A549 treated with RU486 at 1 μM for 4 hours (cell line): ENCODE measurements at places on chromosomes 2 and 18. TPM values are rescaled to one million over a fixed set of nuclear protein-coding genes. Genes with fewer than 3 reads are reported as not detected.

Gene SIX3
- 0.32 to 0.63 TPM (median 0.49 TPM) in 5 replicates for total RNA-seq

Gene ASB18
- not detected in 5 replicates for total RNA-seq

Gene SMAD4
- total RNA-seq: 39.6 to 63.0 TPM (median 55.2 TPM) in 5 replicates

Gene CTNNA2
- 0.13 to 0.89 TPM (median 0.22 TPM) in 5 replicates for total RNA-seq

Gene AAMP
- 112 to 185 TPM (median 124 TPM) in 5 replicates for total RNA-seq

Gene PDE1A
- total RNA-seq: 0.12 to 0.33 TPM (median 0.15 TPM) in 3 of 5 replicates, not detected in the others

Gene BMPR2
- 10.4 to 16.4 TPM (median 14.7 TPM) in 5 replicates for total RNA-seq

Gene DIPK1C
- total RNA-seq: not detected in 5 replicates

Gene ACTR3
- 198 to 307 TPM (median 236 TPM) in 5 replicates for total RNA-seq

Gene TTR
- total RNA-seq: 1.8 TPM in 1 of 5 replicates, not detected in the others

Gene CENPA
- total RNA-seq: 47.2 to 64.0 TPM (median 55.1 TPM) in 5 replicates

Gene GCKR
- 0.17 to 0.62 TPM (median 0.42 TPM) in 4 of 5 replicates, not detected in the other for total RNA-seq
